CD4-positive, alpha-beta T cell treated with Interleukin-1 beta for 1 hour (primary cell): ENCODE measurements at places on chromosomes 1 and 21.

DNA sequence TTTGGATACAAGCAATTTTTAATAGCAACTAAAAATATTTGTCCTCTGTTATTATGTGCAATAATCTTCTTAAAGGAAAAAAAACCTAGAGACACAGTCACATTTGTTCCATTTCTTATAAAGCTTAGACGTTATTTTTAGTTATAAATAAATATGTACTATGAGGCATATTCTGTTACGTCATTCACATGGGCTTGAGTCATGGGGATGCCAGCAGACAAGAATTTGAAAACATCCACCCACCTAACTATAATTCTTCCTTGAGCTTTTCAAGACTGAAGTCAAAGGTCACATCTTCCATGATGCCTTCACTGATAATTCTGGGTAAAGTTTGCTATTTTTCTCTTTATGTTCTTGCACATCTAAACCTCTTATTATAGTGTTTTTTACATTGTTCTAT, 268.8 kb downstream of the KCTD3 start:
- DNase-seq: no peak

DNA sequence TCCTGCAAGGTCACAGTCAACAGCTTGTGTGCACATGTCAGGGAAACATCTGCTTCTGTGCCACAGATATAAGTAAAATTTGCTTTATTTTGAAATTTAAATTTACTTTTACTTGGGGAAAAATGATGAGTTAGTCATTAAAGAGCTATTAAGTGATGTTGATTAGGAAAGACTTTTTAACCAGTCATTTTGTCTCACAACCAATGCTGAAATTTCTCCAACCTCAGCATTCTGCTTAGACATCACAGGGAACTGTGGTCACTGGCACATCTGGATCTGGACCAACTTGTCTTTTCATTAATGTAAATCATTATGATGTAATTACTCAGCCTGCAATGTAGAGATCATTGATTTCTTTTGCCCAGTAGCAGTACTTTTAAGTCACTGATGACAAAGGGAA, 301.0 kb downstream of the TTLL7 start:
- no peak for DNase-seq

GRCh38 chr1:82597649-82598048, 796.9 kb downstream of the ADGRL2 start:
- DNase-seq: no peak

DNA sequence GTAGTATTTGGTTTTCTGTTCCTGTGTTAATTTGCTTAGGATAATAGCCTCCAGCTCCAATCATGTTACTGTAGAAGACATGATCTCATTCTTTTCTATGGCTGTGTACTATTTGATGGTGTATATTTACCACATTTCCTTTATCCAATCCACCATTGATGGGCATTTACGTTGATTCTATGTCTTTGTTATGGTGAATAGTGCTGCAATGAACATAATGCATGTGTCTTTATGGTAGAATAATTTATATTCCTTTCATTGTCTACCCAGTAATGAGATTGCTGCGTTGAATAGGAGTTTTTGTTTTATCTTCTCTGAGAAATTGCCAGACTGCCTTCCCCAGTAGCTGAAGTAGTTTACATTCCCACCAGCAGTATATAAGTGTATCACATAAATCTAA, 538.8 kb downstream of the LRRIQ3 start:
- DNase-seq: no peak

DNA sequence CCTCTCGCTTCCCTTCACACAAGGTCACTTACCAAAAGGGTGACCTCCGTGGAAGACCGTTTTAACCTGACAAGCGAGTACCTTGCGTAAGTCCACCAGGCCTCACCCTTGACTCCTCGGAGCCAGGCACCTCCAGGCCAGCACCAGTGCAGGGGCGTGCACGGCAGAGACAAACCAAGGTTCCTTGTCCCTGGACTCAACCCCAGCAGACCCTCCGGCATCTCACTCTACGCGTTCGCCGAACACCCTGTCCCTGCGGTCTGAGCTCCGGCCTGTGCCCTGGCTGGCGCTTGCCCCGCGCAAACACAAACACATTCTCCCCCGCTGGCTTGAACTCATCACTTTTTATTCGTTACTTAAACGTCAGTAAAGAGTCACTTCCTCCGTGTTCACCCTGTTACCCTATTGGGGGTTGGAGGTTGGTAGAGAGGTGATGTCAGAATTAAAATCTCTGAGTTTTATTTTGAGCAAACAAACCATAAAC, 4.5 kb downstream of the TBX15 start:
- no peak for DNase-seq

GRCh38 chr1:165852871-165853270, 25.5 kb downstream of the UCK2 start:
- DNase-seq: no peak

DNA sequence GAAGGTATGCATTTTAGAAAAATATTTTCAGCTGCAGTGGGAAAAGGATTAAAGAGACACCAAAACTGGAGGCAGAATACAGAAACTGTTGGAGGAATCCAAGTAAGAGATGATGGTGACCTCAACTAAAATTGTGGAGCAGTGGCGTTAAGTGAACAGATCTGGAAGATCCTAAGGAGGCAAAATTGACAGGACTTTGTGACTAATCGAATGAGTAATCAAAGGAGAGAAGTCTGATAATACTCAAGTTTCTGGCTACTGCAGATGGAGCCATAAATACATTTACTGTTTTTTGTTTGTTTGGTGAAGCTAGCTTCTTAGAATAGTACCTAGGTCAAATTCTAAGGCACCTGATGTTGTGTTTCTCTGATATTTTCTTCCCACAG, 3.1 kb downstream of the CTBS start:
- no peak for DNase-seq

- no peak for DNase-seq
These were observed 8.8 kb upstream of the FAM20B start for GRCh38 chr1:179016706-179017382.
